ENCODE measurements at places on chromosomes 12 and 14.

- no peak for DNase-seq
Measured at GRCh38 chr14:22313172-22313801, 275.7 kb downstream of the DAD1 start.

GRCh38 chr12:18970603-18971002, 158.9 kb upstream of the PLEKHA5 start:
- no peak for DNase-seq

DNA sequence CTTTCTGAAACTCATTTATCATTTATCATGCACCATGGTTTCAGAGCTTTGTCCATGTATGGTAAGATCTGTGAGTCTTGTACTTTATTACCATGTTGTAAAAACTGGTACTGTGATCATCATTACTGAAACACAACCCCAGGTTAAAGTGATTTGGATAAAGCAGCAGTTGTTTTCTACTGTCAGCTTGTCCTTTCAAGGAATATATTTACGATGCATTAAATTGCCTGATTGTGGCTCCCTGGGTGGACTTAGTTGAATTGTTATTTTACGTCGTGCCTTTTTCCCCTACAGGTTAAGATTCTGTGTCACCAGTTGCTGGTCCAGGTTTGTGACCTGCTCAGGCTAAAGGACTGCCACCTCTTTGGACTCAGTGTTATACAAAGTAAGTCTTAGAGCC, 46.1 kb downstream of the FRMD6 start:
- DNase-seq: no peak

DNA sequence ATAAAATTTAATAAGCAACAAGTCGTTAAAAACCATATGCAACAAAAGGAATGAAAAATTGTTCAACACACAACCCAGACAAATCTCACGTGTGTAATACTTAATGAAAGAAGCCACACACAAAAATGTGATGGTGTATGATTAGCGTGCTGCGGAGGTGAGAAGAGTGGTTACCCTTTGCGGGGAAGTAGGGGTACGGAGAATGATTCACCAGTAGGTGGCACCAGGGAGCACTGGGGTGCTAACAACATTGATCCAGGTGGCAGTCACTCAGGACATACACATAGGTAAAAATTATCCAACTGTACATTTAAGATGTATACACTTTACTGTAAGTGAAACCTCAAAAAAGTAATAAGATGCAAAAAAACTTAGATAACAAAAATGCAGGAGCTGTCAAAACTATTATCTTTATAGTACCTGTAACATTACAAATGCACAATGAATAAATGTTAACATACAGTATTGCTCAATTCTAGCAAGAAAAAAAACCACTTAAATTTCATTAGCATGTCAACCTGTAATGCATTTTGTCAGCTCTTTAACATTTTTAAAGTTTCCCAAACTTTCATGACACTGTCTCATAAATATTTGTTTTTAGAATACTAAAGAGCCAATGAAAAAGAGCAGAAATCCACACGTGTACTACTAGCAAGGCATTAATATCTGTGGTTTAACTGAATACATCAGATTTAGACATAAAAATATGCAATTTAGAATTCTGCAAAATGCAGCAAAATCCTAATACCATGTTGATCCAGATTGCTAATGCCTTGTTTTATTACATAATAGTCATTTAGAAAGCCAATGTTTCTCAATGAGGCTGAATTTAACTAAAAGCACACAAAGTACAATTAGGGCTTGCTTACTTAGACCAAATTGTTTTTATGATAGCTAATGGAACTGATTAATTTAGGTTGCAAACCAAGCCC, 46.7 kb downstream of the TMCC3 start:
- no peak for DNase-seq

GRCh38 chr12:32559434-32559833, 119.7 kb upstream of the DNM1L start:
- no peak for DNase-seq

- no peak for DNase-seq
Measured at GRCh38 chr12:124650912-124651311, 83.5 kb upstream of the NCOR2 start.

- no peak for DNase-seq
Measured at GRCh38 chr12:104549815-104550480, 93.2 kb downstream of the CHST11 start.

- DNase-seq: no peak
Measured at GRCh38 chr12:9736936-9737705, 4.2 kb upstream of the CLECL1 start.

DNA sequence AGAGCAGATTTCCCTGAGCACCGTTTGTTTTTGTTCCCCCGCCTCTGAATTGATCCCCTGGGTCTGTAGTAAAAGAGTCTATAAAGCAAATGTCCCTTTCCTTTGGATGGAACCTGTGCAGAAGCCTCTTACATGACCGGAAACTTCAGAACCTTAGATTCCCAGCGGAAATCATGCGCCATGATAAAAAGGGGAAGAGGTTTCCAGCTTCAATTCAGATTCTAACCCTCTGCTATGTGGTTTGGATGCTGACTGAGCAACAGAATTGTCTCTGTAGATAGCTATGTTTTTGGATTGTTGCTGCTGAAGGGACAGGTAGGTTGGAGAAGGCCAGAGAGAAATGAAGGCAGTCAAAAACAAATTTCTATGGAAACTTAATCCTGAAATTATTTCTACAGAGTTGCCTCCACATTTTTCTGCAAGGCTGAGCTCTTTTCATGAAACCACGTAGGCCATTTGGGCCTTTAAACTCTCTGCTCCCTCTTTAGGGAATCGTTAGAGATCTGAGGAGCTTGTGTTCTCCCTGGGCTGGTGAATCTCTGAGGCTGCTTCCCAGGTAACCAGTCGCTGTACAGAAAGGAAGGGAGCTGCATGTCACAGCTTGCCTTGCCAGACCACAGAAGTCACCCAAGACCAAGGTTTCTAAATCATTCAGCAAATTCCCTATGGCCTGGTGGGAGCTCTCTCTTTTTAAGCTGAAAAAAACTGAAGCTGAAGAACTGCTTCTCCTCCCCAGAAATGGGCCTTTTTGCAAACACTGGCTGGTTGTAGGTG, 28.7 kb upstream of the OR10P1 start:
- no peak for DNase-seq

DNA sequence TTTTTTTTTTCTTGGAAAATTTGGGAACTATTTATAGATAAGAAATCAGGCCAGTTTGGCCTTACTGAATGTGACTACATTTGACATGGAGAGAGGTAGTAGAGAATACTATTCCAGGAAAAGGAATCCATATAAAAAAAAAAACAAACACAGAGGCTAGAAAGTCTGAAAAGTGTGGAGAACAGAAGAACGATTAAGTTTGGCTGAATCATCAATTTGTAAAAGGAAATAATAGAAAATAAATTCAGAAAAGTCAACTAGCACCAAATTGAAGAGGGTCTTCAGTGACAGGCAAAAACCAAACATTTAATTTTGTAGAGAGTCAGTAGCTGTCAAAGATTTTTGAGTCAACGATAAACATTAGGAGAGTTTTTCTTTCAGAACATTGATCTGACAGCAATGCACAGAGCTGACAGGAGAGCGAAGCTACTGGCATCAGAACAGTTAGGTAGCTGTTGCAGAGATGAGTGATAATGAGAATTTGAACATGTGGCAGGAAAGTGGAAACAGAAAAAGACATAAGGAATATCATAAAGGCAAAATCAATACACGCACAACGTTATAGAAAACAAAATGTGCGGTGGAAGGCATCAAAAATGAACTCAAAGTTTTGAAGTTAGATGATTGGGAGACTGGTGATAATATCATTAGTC, 241.2 kb downstream of the SOX5 start:
- DNase-seq: no peak

- no peak for DNase-seq
Measured at GRCh38 chr12:41344776-41345470, 156.8 kb downstream of the PDZRN4 start.

GRCh38 chr12:92362785-92363184, 217.1 kb upstream of the BTG1 start:
- peak; percentile 50 for DNase-seq

- no peak for DNase-seq
Measured at GRCh38 chr12:128571906-128572810, 251.6 kb downstream of the SLC15A4 start.

GRCh38 chr12:89523843-89524540, 604 bp downstream of the GALNT4 start:
- DNase-seq: no peak

GRCh38 chr12:13436182-13436581, 239.7 kb downstream of the EMP1 start:
- no peak for DNase-seq

- DNase-seq: no peak
Measured at GRCh38 chr12:43815416-43815815, 9.3 kb upstream of the TWF1 start.

- no peak for DNase-seq
Measured at GRCh38 chr12:118034429-118035189, 18.1 kb downstream of the RFC5 start.

GRCh38 chr12:32025906-32026305, 66.7 kb downstream of the RESF1 start:
- peak; percentile 15 for DNase-seq

All from stimulated activated naive B cell treated with anti-CD40 and anti-IgM and Interleukin-4, amounts not matched to agents 10 μg/mL and 1 μg/mL and 100 μg/mL, for 72 hours (primary cell).